ENCODE measurements at places on chromosomes 7 and 10.

- DNase-seq, result no peak
Observed at GRCh38 chr7:112880818-112881418, 90.7 kb upstream of the TMEM168 start.

DNA sequence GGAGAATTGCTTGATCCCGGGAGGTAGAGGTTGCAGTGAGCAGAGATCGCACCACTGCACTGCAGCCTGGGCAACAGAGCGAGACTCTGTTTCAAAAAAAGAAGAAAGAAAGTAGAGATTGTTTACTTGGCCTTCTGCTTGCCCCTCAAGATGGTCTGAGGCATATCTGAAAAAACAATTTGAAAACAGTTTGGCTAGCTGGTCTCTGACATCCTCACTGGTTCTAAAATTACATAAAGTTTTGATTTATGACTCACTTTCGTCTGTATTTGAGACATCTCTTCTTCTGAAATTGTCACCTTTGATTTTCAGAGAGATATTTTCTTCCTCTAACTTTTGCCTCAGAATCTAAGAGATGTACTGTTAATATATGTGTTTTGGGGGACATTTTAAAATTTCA is 49.6 kb upstream of the HELLS start:
- DNase-seq, result no peak

DNA sequence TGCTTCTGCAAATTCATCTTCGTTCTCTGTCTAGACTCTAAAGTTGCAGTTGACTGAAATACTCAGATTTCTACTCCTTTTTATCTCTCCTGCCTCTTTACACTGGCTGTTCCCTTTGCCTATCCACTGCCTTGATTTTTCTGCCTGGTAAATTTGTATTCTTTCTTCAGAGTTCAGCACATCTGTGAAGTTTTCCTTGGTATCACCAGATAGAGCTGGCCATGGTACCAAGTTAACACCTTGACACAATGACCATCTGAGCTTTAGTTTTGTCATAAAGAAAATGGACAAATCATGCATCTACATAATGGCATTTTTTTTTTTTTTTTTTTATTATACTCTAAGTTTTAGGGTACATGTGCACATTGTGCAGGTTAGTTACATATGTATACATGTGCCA is 143.0 kb downstream of the PPP1R3A start:
- DNase-seq, result no peak

DNA sequence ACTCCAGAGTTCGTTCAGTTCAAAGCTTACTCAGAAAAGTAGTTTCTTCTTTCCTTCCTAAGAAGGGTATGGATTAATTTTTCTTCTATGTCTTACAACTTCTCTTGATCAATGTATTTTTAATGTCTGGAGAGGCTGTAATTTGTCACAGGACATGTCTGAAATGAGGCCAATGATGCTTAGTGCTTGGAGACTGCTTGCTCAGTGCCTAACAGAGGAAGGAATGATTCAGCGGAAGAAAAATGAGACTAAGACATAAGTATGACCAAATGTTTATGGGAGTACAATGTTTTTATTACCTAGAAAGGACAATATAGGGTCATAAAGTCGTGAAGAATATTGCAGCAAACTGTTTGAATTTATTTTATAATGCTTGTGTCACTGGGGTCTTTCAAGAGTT is 43.3 kb downstream of the GPR37 start:
- DNase-seq, result no peak

DNA sequence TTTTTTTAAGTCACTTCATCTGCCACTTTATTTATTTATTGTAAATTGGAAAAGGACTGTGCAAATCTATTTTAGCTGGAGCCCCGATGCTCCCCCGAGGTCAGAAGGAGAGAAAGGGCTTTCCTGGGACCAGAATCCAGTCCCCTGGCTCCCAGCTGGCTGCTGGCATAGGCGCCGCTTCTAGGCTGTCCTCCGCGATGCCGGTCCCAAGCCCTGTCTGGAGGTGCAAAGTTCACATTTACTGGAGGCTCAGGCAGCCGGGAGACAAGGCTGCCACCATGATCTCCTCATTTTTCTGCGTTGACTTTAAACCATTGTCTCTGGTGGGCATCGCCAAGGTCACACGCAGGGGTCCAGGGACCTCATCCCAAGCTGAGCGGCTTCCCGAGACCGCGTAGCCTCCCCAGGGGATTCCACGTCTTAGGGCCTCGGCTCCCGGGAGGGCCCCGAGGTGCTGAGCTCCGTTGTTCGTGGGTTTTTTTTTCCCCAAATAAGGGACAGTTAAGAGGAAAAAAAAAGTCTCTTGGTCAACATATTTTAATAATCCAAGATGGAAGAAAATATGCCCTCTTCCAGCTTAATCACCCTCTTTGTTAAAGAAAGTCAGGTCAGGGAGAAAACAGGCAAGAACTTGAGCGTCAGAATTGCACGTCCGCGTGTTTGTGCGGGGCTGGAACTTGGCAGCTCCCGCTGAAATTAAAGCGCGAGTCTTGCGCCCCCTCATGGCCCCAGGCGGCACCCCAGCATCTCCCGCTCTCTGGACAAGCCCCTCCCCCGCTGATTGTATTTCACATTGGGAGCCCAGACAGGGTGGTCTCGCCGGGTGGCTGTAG is 11.9 kb downstream of the RGR start:
- peak; percentile 90 for DNase-seq

DNA sequence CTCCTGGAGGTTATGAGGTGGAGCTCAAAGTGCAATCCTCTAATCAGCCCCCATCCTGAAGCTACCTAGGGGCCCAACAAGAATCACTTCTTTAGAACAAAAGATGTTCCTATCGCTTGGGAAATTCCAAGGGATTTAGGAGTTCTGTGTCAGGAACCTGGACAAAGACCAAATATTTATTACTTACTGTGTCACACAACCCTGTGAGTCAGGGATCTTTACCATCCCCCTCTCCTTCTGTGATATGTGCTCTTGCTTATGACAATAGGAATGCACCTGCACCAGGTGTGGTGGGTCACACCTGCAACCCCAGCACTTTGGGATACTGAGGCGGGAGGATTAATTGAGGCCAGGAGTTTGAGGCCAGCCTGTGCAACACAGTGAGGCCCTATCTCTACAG is 485.8 kb downstream of the PLXDC2 start:
- DNase-seq, result no peak

GRCh38 chr7:85719981-85720953 is 533.4 kb upstream of the SEMA3D start:
- DNase-seq, result no peak

- no peak for DNase-seq
Observed at GRCh38 chr10:16436367-16436757, 448 bp upstream of the PTER start.

DNA sequence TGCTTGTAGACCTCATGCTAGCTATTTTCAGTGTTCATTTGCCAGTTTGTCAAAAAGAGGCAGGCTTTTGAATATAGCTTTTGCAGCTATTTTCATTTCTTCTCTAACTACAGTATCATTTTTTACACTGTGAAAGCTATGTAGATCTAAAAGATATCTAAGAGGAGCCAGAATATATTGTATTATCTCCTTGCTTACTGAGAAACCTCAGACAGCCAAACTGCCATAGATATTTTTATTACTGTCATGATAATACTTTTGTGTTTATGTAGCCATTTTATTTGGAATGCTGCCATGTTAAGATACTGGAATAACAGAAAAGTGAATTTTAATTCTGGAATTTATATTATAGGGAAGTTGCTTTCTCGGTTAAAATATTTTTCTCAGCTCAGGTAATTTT is 37.2 kb downstream of the ANKIB1 start:
- no peak for DNase-seq

DNA sequence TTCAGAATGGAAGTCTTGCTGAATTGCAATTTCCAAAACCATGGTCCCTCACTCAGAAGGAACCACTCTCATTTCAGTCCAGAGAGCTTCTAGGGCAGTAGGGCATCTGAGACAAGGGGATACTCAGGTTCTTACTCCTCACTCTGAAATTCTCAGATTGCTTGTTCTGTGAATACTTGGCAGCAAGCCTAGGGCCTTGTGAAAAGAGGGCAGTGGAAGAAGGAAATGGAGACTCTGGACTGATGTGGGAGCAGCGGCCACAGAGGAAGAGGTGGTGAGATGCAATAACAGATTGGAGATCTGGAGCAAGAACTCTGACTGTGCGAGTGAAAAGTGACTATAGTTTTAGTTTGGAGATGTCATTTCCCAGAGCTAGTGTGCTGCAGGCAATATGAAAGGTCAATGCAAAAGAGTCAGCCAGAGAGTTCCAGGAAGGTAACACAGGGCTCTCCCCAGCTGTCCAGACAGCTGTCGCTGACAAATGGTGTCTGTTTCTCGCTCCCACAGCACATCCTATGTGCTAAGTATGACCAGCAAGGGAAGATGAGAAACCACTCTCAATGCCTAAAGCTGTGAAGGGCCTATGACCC is 291.6 kb upstream of the KIAA1217 start:
- DNase-seq, result no peak

GRCh38 chr7:67019562-67020390 is 23.1 kb downstream of the TYW1 start:
- no peak for DNase-seq

- DNase-seq, result peak; percentile 26
Observed at GRCh38 chr7:151003572-151003971, 12.8 kb downstream of the NOS3 start.

- no peak for DNase-seq
Observed at GRCh38 chr7:37927773-37928444, 7.5 kb downstream of the EPDR1 start.

DNA sequence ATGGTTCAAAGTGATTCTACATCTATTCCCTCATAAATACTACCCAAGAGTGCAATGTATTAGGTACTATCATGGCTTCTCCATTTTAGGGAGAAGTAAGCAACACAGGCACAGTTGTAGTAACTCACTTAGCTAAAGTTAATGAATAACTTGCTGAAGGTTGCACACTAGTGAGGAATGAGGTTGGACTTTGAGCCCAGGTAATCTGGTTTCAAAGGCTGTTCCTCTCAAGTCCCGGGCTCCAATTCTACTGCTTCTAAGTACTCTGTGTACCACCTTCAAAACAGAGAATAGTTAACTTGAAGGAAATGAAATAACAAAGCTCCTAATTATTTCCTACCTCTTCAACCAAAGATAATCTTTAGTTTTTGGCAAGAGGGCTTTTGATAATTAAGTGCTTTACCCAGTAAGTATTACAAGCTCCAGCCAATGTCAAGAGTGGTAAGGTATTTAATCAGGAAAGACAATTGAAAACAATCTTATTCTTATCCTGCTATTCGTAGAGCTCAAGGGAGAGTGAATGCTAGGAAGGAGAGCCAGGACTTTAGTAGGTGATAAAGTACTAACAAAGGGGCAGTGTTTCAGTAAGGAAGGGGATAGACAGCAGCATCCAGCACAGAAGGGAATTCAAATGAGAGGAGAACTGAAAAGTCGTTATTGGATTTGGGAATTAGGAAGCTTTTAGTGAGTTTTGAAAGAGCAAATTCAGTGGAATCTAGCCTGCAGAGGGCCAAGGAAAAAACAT is 158.2 kb upstream of the PTPRZ1 start:
- peak; percentile 8 for DNase-seq

DNA sequence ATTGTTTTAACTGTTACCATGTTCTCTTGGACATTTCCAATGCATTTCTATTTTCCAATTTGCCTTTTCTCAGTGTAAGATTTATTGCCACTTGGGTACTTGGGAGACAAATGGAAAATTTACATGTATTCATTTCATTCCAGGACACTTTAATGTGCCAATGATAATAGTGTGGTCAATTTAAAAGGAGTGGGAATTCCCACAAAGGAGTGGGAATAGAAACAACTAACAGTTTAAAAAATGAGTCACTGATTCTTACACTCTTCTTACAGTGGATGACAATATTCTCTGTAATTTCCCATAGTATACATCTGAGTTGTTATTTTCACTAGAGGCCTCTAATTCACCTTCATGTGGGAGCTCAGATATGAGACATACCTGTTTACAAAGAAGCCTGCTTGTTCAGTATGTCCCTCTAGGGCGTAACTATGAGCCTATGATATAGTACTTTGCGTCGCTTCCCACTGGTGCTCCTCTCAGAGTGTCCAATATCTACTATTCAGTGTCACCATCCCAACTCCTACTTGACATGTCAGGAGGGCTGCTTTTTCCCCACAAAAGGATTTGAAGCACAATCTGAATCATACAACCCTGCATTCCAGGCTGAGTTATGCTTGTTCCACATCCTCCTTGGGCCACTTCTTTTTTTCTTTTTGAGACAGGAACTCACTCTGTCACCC is 301.3 kb downstream of the PHTF2 start:
- no peak for DNase-seq

- no peak for DNase-seq
Observed at GRCh38 chr7:40162516-40162915, 27.7 kb downstream of the SUGCT start.

DNA sequence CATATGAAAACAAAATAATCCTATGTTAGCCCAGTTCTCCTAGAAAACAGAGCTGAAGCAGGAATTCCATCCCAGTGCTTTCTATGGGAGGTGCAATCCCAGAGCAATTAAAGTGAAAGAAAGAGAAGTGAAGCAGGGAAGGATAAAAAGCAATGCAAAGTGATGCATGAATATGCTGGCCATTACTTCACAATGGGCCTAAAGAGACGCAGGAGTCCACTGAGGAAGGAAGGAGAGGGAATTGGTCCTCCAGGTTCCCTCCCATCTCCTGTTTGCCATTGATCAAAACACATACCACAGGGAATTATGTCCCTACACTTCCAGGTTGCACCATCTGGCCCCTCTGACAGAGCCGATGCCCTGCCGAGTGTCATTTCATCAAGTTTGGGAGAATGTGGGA is 392.2 kb upstream of the NFE2L3 start:
- DNase-seq, result peak; percentile 19

DNA sequence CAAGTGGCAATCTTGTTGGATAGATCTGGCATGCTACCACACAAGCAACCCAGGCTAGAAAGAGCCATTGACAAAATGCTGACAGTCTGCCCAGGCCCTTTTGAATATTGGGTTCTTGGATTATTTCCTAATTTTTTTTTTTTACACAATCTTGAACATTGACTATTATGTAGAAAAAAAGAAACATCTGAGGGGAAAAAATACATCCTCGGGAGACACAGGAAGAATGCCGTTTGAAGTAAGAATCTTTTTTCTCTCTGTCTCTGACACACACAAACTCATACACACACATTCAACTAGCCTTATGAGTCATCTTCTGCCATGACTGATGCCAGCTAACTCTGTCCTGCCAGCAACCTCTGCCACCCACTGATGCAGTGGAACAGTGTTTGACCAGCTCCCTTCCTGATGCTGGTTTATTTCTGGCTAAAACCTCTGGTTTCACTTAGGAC is 47.2 kb downstream of the SORBS1 start:
- DNase-seq, result no peak

- DNase-seq, result no peak
Observed at GRCh38 chr10:88989824-88990383, 694 bp upstream of the FAS start.

GRCh38 chr10:78542141-78542489 is 508.5 kb downstream of the RPS24 start:
- no peak for DNase-seq

- DNase-seq, result peak; percentile 22
Observed at GRCh38 chr10:100934084-100934659, 21.4 kb downstream of the SLF2 start.
